ENCODE measurements at places on chromosomes 3 and 15. TPM values are rescaled to one million over a fixed set of nuclear protein-coding genes. Genes with fewer than 3 reads are reported as not detected.

GRCh38 chr3:138303474-138303873, 26.2 kb downstream of the NME9 start:
- no peaks in the 10 kb centered on the region for H3K27me3 ChIP-seq
- no peaks in the 10 kb centered on the region for H3K4me1 ChIP-seq
- H3K4me3 ChIP-seq: no peak overlapping the region
- peaks cover 3% of the 10 kb centered on the region for H3K36me3 ChIP-seq

GRCh38 chr15:27017168-27017809, 46.3 kb downstream of the GABRG3 start:
- peak; percentile 62 for DNase-seq
- H3K27ac ChIP-seq: no peak overlapping the region
- no peaks in the 10 kb centered on the region for H3K36me3 ChIP-seq
- H3K4me3 ChIP-seq: no peak overlapping the region
- H3K4me1 ChIP-seq: no peaks in the 10 kb centered on the region

DNA sequence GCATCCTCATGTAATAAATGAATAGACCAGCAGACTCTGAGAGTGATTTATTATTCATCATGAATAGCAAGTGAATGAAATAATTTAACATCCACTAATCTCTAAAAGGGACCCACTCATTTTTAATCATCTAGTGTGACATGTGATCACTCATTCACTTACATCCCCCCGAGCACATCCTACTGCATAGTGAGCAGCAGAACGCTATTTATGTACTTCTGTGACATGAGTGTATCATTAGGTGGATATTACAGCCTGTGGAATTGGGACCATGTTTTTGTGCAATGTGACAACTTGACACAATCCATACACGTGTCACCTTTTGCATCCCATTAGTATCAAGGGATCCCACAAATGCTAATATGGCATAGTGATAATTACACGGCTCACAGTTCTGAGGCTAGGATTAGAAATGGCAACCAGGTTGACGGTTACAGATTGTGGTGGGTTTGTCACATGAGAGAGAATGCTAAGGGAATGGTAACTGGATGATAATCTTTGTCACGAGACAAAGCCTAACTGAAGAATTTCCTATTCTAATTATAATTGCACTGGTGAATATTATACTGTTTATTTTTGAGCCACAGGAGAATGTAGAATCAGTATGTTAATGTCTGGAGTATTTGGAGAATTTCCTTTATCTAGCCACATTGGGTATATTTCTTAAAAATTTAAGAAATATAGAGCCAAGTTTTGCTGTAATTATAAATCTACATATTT, 595.2 kb upstream of the TBL1XR1 start:
- no peak for DNase-seq
- H3K27ac ChIP-seq: no peak overlapping the region
- H3K4me1 ChIP-seq: no peaks in the 10 kb centered on the region
- no peak overlapping the region for H3K4me3 ChIP-seq
- H3K36me3 ChIP-seq: no peaks in the 10 kb centered on the region

Gene PRR23E
- not detected for total RNA-seq

DNA sequence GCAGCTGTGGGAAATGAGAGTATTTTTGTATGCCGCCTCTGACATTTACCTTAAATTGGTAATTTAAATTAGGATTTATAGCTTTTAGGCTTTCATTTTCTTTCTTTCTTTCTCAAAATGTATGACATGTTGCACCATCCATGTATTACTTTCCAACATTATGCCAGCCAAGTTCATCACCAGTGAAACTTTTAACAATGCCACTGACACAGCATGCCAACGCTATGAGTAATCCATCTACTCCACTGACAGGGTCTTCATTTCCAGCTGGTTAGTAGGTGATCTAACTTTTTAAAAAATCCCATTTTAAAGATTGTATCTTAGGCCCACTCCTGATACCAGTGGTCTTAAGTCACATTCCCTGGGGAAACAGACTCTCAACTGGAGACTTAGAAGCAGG, 21.8 kb upstream of the CLDN16 start:
- no peaks in the 10 kb centered on the region for H3K36me3 ChIP-seq
- H3K27ac ChIP-seq: no peak overlapping the region
- DNase-seq: no peak
- H3K4me3 ChIP-seq: no peak overlapping the region
- H3K4me1 ChIP-seq: no peaks in the 10 kb centered on the region
- H3K27me3 ChIP-seq: no peaks in the 10 kb centered on the region

Gene RASL12
- 0.08 TPM for total RNA-seq

All from SJCRH30 (cell line).